Fibroblast of upper back skin (primary cell): ENCODE measurements at places on chromosomes 7 and 10.

DNA sequence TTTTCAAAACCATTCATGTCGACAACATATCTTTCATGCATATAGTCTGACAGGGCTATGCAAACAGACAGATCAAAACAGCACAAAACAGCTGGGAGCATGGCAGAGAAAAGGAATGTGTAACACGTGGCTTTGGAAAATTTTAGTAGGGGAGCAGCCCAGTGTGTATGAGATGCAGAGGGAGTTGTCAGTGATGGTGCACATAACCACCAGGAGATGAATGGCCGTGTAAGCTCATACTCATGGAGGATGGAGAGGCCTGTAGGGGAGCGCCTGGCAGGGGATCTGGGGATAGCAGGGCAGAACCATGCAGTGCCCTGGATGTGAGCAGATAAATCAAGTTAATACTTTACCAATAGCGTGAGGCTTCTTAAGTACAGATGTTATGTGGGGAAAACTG, 45.7 kb downstream of the RHOBTB1 start:
- peak; percentile 57 for DNase-seq

DNA sequence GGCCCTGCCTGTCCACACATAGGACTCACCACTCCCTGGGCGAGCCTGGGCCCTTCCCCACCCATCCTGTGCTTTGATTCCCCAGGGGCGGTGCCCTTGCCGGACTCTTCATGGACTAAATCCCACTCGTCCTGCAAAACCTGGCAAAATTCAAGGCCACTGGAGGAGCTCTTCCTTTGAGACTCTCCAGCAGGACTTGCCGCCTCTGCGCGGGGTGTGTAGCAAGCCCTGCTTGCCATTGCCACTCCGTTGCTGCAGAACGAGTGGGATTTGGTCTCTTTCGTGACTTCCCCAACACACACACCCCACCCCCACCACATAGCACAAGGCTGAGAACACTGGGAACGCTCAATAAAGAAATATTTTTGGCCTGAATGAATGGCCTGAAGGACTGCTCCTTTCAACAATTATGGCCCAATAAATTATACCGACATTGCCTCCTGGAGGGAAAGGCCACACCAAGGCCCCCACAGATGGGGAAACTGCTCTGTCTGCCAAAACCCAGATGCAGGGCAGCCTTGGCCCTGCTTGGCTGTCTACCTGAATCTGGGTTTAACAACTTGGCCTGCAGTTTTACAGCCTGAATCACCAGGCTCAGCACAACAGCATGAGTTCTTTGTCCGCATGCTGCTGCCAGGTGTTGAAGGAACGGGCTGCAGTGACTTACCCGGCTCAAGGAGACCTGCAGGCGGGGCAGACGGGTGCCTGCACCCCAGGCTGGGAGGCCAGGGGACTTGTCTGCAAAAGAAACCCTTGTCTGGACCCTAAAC, 72.8 kb upstream of the KAT6B start:
- DNase-seq: peak; percentile 98

DNA sequence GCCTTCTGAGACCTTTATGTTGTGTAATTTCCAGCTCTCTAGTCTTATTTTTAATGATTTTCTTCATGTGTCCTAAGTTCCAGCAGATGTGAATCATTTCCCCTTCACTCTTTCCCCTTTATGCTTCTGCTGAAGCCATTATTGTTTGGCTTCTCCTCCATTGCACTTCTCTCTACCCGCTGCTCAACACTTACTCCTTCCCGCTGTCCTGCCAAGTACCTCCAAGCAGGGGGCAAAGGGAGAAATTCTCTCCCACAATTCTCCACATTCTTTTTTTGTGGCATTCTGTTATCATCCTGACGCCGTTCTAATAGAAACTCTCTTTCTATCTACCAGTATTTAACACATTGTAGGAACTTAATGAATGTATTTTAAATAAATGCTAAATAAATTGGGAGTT, 388.9 kb upstream of the TPK1 start:
- DNase-seq: no peak

GRCh38 chr7:7803715-7804178, 85.3 kb upstream of the RPA3 start:
- DNase-seq: peak; percentile 51

GRCh38 chr7:50717181-50717580, 65.5 kb downstream of the GRB10 start:
- DNase-seq: no peak

GRCh38 chr7:149005427-149006344, 22.6 kb downstream of the PDIA4 start:
- DNase-seq: peak; percentile 66
